ENCODE measurements at places on chromosomes 3 and 15.
A peak's percentile ranks its signal among the peaks of the same experiment; 100 is the strongest.

DNA sequence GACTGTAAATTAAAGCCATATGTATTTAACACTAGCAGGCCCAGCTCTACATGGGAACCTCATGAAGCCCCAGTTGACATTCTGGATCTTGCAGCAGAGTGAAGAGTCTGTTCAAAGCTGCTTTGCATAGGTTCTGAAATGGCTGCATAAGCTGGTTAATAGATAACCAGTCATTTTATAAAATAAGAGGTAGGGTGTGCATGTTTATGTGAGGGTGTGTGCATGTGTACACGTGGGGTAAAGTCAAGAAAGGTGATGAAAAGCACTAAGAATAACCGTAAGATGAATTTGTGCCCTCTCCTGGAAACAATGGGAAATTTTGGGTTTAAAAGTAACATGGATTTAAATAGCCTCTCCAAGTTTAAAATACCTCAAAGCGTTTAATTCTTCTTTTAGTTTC is 33.0 kb downstream of the PAQR9 start:
- no peak for DNase-seq

DNA sequence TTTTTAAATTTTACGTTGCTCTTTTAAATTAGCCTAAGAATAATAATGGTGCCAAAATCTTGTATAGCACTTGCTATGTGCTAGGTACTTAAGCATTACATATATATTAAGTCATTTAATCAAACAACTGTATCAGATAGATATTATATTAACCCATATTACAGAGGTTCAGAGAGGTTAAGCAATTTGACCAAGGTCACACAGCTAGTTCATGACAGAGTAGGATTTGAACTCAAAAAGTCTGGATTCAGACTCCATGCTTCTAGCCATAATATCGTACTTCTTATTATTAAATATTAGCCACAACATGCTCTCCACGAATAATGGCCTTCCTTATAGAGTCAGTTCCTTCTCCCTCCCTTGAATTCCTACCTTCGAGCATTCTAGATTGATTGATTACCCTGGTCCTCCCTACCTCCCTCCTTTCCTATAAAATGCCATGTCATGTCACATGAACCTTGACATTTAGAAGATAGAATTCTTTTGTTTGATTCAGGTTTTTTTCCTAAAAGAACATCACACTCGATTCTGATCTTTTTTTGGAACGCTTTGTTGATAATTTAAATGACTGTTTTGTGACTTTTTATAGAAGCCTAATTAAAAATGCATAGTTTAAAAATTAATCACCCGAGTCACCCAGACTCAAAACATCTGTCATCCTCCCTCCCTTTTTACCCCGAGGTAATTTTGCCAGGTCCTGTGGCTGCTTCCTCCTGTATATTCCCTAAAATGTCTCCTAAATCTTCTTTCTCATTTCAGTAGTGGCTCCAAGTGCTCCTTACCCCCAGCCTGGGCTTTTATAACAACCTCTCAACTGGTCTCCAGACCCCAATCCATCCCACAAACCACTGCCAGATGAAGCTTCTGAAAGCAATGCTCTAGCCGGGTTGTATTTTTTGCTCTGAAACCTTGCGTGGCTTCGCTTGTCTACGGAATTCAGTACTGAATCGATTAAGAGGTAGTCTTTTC is 8.5 kb upstream of the PSMD6 start:
- DNase-seq = no peak

GRCh38 chr3:3227640-3228039 is 48.1 kb upstream of the CRBN start:
- no peak for DNase-seq

- no peak for DNase-seq
Measured at GRCh38 chr15:65332391-65333147, 28.1 kb downstream of the RNU5B-1 start.

DNA sequence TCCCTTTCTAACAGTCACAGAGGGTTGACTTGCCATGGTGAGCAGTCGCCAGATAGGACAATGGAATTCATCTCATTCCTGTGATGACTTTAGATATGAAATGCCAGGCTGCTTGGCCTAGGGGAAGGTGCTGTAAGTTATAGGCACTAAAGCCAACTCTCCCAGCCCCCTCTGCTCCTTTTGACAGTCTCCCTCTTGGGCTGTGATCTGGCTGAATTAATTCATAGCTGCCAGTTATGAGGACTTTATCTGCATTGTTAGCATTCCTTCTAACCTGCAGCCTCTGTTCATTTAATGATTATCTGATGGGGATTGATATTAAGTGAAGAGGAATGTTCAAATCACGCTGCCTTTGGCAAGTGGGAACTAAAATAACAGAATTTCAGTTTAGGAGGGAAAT is 427.1 kb upstream of the RASGRP1 start:
- DNase-seq = no peak

DNA sequence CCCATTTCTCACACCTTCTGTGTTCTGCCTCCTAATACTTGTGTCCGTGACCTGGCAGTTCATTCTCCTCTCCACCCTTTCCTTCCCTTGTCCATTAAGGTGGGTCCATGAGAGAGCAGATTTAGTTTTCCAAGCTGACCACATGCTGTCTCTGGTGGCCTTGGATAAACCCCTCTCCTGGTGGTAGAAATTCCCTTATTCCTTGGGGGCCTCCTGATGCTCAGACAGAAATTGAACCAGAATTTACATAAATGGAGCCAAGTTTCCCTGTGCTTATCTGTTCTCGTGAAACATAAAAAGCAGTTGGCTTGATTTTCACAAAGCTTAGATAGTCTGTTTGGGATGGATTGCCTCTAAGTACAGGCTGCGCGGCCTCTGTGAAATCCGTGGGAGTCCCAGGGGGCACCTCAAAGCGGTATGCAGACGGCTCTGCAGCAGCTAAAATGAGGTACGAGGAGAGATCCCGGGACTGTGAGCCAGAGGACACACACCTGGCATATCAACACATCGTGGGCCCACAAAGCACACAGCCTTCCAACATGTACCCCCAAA is 101.0 kb upstream of the NMNAT3 start:
- DNase-seq = no peak

DNA sequence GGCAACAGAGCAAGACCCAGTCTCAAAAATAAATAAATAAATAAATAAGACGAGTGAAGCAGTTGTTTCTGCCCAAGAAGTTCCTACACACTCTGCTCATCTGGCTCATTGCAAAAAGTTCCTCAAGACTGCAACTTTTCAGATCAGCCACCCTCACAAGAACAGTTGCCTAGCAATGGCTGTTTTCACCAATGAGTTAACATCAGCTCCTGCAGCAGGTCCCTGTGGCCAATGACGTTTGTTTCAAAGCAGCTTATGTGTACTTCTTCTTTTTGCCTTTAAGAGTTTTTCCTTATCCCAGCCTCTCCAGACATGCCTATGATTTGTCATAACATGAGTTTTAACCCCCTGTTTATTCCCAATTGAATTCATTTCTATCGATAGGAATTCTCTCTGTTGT is 118.4 kb upstream of the SPRED1 start:
- DNase-seq = no peak

GRCh38 chr3:100097919-100098783 is 16.1 kb downstream of the FILIP1L start:
- no peak for DNase-seq

GRCh38 chr3:149352556-149352955 is 19.1 kb upstream of the TM4SF18 start:
- DNase-seq = peak; percentile 19

- no peak for DNase-seq
Measured at GRCh38 chr3:194890091-194890490, 204.4 kb downstream of the FAM43A start.

DNA sequence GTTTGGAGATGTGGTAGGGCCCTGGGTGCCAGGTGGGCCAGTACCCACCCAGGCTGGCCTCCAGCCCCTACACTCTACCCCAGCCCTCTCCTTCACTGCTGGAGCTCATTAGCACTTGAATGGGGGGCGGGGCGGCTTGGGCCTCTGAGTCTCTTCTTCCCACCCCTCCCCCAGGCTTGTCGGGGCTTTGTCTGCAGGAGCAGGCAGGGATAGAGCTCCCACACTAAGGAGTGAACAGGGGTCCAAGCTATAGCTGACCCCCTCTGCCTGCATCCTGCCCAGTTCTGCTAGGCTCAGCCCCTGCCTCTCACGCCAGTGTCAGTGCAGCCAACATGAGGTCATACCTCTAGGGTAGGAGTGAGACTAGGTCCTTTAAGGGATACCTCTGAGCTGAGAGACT is 5.2 kb downstream of the GNAI2 start:
- no peak for DNase-seq

GRCh38 chr3:124691599-124691998 is 38.7 kb upstream of the UMPS start:
- no peak for DNase-seq

- no peak for DNase-seq
Measured at GRCh38 chr3:110352841-110353604, 718.6 kb upstream of the NECTIN3 start.

- no peak for DNase-seq
Measured at GRCh38 chr15:72369964-72370363, 5.8 kb downstream of the HEXA start.

- no peak for DNase-seq
Measured at GRCh38 chr3:185959609-185960521, 22.1 kb upstream of the TRA2B start.

DNA sequence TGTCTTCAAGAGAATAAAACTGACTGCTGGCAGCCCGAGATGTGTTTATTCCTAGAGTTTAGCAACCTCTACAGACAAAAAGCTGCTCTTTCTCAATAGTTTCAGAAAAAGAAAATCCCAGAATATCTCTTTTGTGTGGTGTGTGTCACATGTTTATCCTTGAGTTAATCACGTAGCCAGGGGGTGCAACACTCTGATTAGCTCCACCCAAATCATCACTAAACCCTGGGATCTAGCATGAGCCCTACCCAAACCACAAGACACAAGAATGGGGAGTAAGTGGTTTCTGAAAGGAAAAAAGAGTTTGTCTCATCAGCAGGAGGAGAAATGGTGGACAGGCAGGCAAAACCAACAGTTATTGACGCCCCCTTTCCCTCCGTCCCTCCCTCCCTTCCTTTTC is 78.5 kb upstream of the AGBL1 start:
- DNase-seq = no peak

DNA sequence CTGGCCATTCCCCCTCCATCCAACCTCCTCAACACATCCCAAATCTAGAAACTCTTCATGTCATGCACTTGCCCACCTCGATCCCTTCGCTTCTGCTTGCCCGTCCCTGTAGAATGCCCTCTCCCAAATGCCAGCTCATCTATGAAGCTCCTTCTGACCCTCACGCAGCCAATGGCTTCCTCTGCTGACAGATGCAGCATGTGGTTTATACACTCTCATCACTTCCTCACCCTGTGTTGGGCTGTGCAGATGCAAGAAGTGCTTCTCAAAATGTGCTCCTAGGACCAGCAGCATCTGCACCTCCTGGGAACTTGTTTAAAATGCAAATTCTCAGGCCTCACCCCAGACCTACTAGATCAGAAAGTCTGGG is 51.7 kb downstream of the SEMA5B start:
- DNase-seq = no peak

GRCh38 chr3:115401851-115402501 is 221.3 kb upstream of the GAP43 start:
- DNase-seq = no peak

GRCh38 chr3:12670365-12671119 is 6.6 kb upstream of the RAF1 start:
- no peak for DNase-seq

- DNase-seq = no peak
Measured at GRCh38 chr15:70720228-70721016, 42.9 kb downstream of the UACA start.

GRCh38 chr15:90239371-90239770 is 5.4 kb downstream of the GDPGP1 start:
- no peak for DNase-seq

DNA sequence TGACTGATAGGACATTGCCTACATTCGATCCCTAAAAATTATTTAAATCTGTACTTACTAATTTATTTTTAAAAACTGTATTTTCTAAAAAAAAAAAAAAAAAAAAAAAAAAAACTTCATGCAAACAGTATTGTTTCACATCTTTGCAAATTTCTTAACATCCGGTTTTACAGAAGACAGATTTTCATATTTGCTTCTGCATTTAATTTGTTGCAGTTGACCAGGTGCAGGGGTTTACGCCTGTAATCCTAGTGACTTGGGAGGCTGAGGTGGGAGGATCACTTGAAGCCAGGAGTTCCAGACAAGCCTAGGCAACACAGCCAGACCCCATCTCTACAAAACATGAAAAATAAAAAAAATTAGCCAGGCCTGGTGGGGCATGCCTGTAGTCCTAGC is 6.4 kb upstream of the NFKBIZ start:
- DNase-seq = no peak

DNA sequence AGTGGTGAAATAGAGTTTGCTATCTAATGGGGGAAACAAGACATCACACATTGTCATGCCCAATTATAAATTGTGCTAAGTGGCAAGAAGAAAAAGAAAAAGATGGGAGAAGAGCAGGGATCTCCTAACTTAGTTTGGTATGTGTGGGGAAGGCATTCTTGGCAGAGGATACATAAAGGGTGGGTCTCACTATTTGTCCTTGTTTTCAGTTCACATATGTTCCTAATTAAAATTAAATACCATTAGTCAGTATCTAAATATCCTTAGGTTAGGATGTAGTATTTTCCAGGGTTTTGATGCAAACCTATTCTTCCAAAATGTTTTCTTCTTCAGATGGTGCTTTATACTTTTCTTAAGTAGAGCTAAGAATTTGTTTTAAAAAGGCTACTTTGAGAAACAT is 173.7 kb downstream of the B3GALNT1 start:
- DNase-seq = no peak

DNA sequence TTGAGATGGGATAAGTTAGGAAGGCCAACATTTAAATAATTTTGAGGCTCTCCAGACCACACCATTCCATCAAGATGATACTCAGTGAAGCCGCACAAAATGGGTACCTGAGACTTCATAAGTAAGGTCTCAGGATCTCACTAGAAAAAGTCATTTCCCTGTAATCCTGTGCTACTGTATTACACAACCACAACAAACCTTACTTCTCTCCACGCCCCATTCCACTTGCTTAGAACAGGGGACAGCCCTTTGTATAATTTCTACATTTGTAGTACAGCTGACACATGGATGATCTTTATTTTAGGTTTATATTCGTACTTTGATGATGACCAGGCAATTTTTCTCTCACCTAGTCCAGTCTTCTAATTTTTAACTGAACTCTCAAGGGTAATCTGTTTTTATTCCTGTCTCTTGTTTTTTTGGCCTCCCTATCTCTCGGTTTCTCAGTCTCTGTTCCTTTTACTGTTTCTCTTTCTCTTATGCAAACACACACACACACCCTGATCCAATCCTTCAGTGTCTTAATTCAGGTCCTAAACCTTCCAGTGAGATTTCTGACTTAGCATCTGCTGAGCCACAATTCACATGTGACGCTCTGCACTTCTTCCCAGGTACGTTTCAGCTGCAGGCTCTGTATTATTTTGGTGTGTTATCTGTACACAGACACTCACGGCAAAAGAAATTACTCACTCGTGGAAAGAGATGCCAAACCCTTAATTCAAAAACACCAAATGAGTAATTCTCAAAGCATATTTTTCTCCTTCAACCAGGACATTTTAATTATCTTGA is 223.2 kb upstream of the THBS1 start:
- no peak for DNase-seq

- no peak for DNase-seq
Measured at GRCh38 chr15:51888593-51889195, 59.2 kb downstream of the TMOD3 start.

- no peak for DNase-seq
Measured at GRCh38 chr15:51641490-51642130, 19.0 kb upstream of the DMXL2 start.

All from stimulated activated CD4-positive, alpha-beta T cell treated with anti-CD3 and anti-CD28 coated beads, Interleukin-12 subunit alpha, Interleukin-12 subunit beta, amount 100 ng/mL, for 24 hours (primary cell).